ENCODE measurements at places on chromosomes 4 and X.

DNA sequence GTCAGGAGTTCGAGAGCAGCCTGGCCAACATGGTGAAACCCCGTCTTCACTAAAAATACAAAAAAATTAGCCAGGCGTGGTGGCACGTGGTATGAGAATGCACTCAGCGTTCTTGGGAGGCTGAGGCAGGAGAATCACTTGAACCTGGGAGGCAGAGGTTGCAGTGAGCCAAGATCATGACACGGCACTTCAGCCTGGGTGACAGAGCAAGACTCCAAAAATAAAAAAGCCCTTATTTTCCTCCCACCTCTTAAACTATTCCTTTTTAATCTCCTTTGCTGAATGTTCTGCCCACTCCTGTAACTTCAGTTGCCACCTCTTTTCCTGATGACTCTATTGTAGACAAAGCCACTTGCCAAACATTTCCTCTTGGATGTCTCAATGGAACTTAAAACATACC lies 72.6 kb downstream of the TAF1 start:
- DNase-seq, result no peak
- peak overlapping the region; percentile 55 for H3K27ac ChIP-seq
- no peaks in the 10 kb centered on the region for H3K27me3 ChIP-seq

- H3K36me3 ChIP-seq, result no peaks in the 10 kb centered on the region
- no peaks in the 10 kb centered on the region for H3K27me3 ChIP-seq
- DNase-seq, result no peak
- H3K27ac ChIP-seq, result no peak overlapping the region
- no peaks in the 10 kb centered on the region for H3K4me1 ChIP-seq
Observed at GRCh38 chr4:30753316-30753715, 33.1 kb downstream of the PCDH7 start.

DNA sequence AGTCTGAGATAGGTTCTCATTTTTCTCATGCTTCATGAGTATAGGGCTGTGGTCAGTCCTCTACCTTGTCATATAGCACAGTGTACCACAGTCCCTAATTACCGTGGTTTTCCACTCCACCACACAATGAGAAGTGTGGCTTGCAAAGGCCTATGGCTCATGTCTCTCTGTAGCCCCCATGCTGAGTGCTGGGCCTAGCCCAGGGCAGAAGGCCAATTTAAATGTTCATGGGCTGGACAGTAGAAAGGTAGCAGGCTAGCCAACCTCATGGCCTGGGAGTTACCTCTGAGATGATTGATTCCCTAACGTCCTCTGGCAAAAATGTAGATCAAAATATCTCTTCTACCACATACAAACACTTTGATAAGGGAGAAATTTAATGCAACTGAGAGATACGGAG lies 222.5 kb downstream of the AFF2 start:
- H3K27ac ChIP-seq, result no peak overlapping the region
- H3K27me3 ChIP-seq, result no peaks in the 10 kb centered on the region
- no peak for DNase-seq
- H3K4me3 ChIP-seq, result no peak overlapping the region

GRCh38 chr4:9901257-9901656 lies 119.8 kb downstream of the DRD5 start:
- peaks cover 2% of the 10 kb centered on the region for H3K27me3 ChIP-seq
- H3K4me3 ChIP-seq, result no peak overlapping the region
- no peak for DNase-seq
- no peak overlapping the region for H3K27ac ChIP-seq
- no peaks in the 10 kb centered on the region for H3K36me3 ChIP-seq
- H3K4me1 ChIP-seq, result peaks cover 9% of the 10 kb centered on the region

DNA sequence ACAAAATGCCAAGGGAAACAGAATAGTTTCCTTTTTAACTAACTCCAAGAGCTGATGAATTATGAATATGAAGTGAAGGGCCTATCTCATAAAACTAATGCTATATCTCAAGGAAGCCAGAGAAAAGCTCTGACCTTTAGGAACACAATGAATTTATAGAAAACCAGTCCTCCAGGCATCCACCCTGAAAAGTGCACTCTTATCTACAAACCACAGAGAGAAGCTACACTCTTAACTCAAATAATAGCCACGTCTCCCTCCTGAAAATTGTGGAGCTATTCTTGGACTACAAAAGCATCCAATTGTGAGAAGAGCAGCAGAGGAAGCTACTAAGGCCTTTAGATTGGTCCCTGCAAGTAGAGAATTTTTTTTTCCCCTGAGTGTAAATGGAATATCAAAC lies 253.9 kb downstream of the IL15 start:
- H3K36me3 ChIP-seq, result no peaks in the 10 kb centered on the region
- no peaks in the 10 kb centered on the region for H3K4me1 ChIP-seq
- no peak for DNase-seq
- H3K27ac ChIP-seq, result no peak overlapping the region
- no peak overlapping the region for H3K4me3 ChIP-seq

DNA sequence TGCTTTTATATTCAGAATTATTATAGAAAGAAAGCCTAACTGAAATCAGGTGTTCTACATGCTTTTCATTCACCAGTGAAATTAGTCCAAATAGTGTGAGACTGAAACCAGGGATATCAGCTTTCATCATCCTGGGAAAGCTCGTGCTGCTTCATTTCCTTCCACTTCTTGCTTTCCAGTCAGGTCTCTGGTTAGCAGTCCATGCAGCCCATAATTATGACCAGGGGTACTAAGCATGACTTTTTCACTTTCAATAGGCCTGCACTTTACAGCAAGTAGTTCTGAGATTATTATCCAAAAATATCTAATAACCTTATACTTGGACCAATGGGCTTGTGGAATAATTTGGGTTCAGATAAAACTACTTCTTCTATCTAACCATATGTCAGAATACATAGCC lies 673.2 kb upstream of the MAGEB2 start:
- no peak overlapping the region for H3K27ac ChIP-seq
- DNase-seq, result no peak
- H3K4me3 ChIP-seq, result no peak overlapping the region
- H3K4me1 ChIP-seq, result no peaks in the 10 kb centered on the region
- no peaks in the 10 kb centered on the region for H3K36me3 ChIP-seq

GRCh38 chrX:88526385-88526784 lies 220.6 kb upstream of the CPXCR1 start:
- no peaks in the 10 kb centered on the region for H3K36me3 ChIP-seq
- H3K4me3 ChIP-seq, result no peak overlapping the region
- H3K27me3 ChIP-seq, result no peaks in the 10 kb centered on the region
- no peaks in the 10 kb centered on the region for H3K4me1 ChIP-seq

GRCh38 chr4:113131621-113132020 lies 82.2 kb downstream of the ANK2 start:
- no peak overlapping the region for H3K27ac ChIP-seq
- no peak overlapping the region for H3K4me3 ChIP-seq
- no peaks in the 10 kb centered on the region for H3K27me3 ChIP-seq
- no peaks in the 10 kb centered on the region for H3K36me3 ChIP-seq
- DNase-seq, result no peak

GRCh38 chr4:40264995-40265909 lies 68.4 kb downstream of the RHOH start:
- peak overlapping the region; percentile 7 for H3K4me3 ChIP-seq
- no peaks in the 10 kb centered on the region for H3K36me3 ChIP-seq
- H3K27ac ChIP-seq, result peak overlapping the region; percentile 42
- no peak for DNase-seq

DNA sequence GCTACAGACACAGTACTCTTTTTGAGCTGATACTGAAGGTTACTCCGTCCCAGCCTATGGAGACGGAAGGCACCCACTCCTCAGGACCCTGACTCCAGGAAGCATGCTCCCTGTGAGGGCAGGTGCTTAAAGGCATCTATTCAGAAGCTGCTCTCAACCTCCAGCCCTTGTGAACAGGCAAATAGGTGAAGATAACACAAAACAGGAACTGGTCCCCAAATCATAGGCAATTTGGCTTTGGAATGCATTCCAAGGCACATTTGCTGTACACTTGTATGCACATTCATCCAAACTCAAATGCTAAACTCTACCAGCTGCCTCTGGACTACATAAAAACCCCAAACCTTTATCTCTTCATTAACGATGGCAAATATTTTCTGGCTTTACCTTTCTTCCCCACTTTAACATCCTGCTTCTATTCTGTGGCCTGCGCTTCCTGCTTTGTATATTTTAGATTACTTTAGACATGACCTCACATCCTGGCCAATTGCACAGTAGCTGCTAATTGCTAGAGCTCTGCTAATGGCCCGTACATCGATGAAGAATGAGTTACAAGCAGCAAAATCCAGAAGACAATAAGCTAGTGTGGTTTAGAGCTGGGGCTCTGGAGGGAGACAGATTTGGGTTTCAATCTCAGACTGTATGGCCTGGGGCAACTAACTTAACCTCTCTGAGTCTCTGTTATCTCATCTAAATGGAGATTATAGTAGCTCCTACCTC lies 3.2 kb downstream of the SEL1L3 start:
- H3K27ac ChIP-seq, result peak overlapping the region; percentile 100
- H3K4me1 ChIP-seq, result peaks cover 61% of the 10 kb centered on the region
- H3K4me3 ChIP-seq, result peak overlapping the region; percentile 64
- H3K27me3 ChIP-seq, result no peaks in the 10 kb centered on the region

DNA sequence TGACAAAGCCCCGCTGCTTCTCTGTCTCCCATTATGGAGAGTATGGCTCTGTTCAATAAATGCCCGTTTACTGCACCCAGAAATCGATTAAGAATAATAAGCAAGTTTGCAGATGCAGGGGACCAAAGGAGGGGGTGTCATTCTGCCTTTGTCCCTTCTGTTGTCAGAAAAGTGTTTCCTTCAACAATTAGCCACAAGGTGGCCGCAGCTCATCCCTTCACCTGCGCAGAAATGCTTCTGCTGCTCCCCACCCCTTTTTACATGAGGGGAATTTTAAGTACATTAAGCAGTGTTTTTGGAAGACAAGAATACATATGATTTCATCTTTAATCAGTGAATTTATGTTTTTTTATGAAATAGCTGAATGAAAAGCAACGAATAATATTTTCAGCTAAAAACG lies 175.6 kb upstream of the ARX start:
- H3K36me3 ChIP-seq, result no peaks in the 10 kb centered on the region
- H3K4me3 ChIP-seq, result no peak overlapping the region
- no peaks in the 10 kb centered on the region for H3K4me1 ChIP-seq
- no peak for DNase-seq
- no peaks in the 10 kb centered on the region for H3K27me3 ChIP-seq

GRCh38 chr4:76219299-76220055 lies 5.9 kb upstream of the SCARB2 start:
- no peak for DNase-seq
- no peak overlapping the region for H3K4me3 ChIP-seq
- peaks cover 35% of the 10 kb centered on the region for H3K27me3 ChIP-seq

- peaks cover 5% of the 10 kb centered on the region for H3K4me1 ChIP-seq
- no peak for DNase-seq
- H3K27me3 ChIP-seq, result no peaks in the 10 kb centered on the region
- peaks cover 14% of the 10 kb centered on the region for H3K36me3 ChIP-seq
- H3K27ac ChIP-seq, result no peak overlapping the region
Observed at GRCh38 chr4:38109370-38109769, 149.2 kb downstream of the PTTG2 start.

GRCh38 chr4:108694423-108694822 lies 44.0 kb downstream of the OSTC start:
- no peak for DNase-seq
- no peak overlapping the region for H3K4me3 ChIP-seq
- H3K36me3 ChIP-seq, result no peaks in the 10 kb centered on the region
- H3K4me1 ChIP-seq, result no peaks in the 10 kb centered on the region

GRCh38 chr4:119317990-119318389 lies 3.9 kb downstream of the FABP2 start:
- DNase-seq, result no peak
- no peaks in the 10 kb centered on the region for H3K36me3 ChIP-seq
- H3K27me3 ChIP-seq, result peaks cover 38% of the 10 kb centered on the region
- H3K27ac ChIP-seq, result no peak overlapping the region

- no peak for DNase-seq
- no peaks in the 10 kb centered on the region for H3K27me3 ChIP-seq
- H3K36me3 ChIP-seq, result peaks cover 32% of the 10 kb centered on the region
- no peak overlapping the region for H3K27ac ChIP-seq
- no peak overlapping the region for H3K4me3 ChIP-seq
- H3K4me1 ChIP-seq, result no peaks in the 10 kb centered on the region
Observed at GRCh38 chrX:134482371-134482770, 22.4 kb downstream of the HPRT1 start.

DNA sequence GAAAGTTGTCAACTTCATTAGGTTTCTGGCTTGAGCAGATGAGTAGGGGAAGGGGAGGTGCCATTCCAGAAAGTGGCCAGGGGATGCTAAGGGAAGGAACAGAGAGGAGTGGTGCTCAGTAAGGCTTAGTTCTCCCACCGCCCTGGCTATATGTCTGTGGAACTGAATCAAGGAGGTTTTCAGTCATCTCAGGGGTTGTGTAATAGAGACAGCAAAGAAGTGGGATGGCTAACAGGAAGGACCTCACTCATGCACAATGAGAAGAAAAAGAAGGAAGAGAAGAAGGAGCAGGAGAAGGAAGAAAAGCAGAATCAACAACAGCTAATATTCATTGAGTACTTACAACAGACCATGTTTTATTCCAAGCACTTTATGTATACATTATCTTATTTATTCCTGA lies 368.7 kb downstream of the MID1IP1 start:
- DNase-seq, result no peak
- no peak overlapping the region for H3K27ac ChIP-seq
- no peak overlapping the region for H3K4me3 ChIP-seq
- H3K27me3 ChIP-seq, result no peaks in the 10 kb centered on the region
- H3K4me1 ChIP-seq, result peaks cover 47% of the 10 kb centered on the region

DNA sequence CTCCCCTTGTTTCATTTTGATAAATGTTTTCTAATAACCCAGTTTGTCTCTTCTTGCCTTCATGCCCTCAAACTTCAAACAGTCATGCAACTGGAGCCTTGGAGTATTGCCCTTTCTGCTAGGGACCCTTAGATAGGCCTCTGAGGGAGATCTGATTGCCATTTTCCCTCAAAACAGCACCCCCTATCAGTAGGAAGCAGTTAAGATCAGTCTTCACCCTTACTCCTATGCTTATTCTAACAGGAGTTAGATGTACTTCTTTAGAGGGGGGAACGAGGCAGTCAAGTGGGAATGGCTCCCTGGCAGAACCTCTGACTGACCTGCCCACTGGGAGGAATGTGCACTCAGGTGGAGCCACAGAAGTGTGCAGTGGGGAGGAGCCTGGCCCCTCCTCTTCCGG lies 74.1 kb downstream of the FAM47A start:
- H3K27ac ChIP-seq, result no peak overlapping the region
- no peaks in the 10 kb centered on the region for H3K4me1 ChIP-seq
- no peaks in the 10 kb centered on the region for H3K36me3 ChIP-seq
- no peak for DNase-seq

GRCh38 chr4:147327322-147327721 lies 153.6 kb upstream of the EDNRA start:
- no peaks in the 10 kb centered on the region for H3K36me3 ChIP-seq
- no peak for DNase-seq
- no peaks in the 10 kb centered on the region for H3K27me3 ChIP-seq
- no peak overlapping the region for H3K4me3 ChIP-seq
- no peak overlapping the region for H3K27ac ChIP-seq

DNA sequence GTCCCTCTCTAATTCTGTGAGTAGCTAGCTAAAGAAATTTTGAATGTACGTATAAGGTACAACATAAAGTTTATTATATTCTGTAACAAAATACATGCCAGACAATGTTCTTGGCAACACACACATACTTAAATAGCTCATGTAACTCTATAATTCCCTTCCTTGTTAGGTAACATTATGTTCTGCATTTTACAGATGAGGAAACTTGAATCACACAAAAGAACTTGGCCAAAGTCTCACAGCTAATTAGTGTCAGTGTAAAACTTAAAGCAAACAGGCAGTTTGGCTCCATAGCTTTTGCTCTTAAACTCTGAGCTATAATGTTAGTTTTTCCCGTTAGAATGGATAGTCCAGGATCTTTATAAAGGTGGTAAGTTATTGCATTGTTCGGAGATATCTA lies 1091.8 kb upstream of the SLIT2 start:
- H3K36me3 ChIP-seq, result no peaks in the 10 kb centered on the region
- H3K4me3 ChIP-seq, result no peak overlapping the region
- H3K27ac ChIP-seq, result no peak overlapping the region
- no peaks in the 10 kb centered on the region for H3K4me1 ChIP-seq
- H3K27me3 ChIP-seq, result no peaks in the 10 kb centered on the region
- no peak for DNase-seq
